Activated T-helper 1 cell treated with Interleukin-2 at 50 U/mL for 16 hours (primary cell): ENCODE measurements at places on chromosomes 3 and 15.

- no peak for DNase-seq
Measured at GRCh38 chr15:62850318-62850717, 192.2 kb upstream of the TPM1 start.

- no peak for DNase-seq
Measured at GRCh38 chr3:114557791-114558190, 264.0 kb downstream of the TIGIT start.

DNA sequence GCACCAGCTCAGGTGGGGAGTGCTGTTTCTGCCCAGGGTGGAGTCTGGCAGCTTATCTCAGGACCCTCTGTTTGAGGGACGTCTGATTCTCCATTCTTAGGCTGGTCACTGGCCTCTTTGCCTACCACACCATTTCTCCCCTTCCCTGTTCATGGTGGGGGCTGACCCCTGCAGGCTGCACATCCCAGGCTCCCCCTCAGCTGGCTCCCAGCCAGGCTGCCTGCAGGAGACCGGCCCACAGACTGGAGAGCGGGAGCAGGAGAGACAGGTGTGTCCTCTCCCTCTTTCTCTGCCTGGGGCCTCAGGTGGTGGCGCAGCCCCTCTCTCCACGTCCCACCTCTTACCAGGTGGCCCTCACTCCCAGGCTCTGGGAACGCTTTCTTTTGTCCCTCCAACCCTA is 60.8 kb downstream of the RAB11A start:
- DNase-seq = no peak

GRCh38 chr3:187964760-187965159 is 189.2 kb upstream of the LPP start:
- no peak for DNase-seq

GRCh38 chr3:119933207-119933606 is 151.3 kb downstream of the NR1I2 start:
- DNase-seq = no peak

- DNase-seq = no peak
Measured at GRCh38 chr3:74607803-74608202, 6.7 kb downstream of the CNTN3 start.

DNA sequence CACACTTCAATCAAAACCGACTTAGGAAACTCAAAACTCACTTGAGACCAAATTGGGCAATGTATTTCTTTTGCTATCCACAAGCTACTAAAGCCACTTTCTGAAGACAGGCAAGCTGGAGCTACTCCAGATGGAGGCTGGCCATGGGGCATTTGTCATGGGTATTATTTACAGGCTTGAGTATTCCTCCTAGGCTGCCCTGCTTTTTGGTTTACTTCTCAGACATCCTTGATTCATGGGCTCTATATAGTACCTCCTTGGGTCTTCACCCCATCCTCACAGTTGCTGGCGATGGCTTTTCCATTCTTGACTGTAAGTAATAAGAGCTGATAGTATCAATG is 18.6 kb upstream of the SYNM start:
- DNase-seq = no peak

- no peak for DNase-seq
Measured at GRCh38 chr15:55389264-55389607, 18.9 kb downstream of the CCPG1 start.

- no peak for DNase-seq
Measured at GRCh38 chr15:45186771-45187577, 792 bp downstream of the SHF start.

GRCh38 chr15:81189583-81190283 is 6.9 kb upstream of the IL16 start:
- DNase-seq = no peak
